ENCODE measurements at places on chromosomes 16 and 17.

DNA sequence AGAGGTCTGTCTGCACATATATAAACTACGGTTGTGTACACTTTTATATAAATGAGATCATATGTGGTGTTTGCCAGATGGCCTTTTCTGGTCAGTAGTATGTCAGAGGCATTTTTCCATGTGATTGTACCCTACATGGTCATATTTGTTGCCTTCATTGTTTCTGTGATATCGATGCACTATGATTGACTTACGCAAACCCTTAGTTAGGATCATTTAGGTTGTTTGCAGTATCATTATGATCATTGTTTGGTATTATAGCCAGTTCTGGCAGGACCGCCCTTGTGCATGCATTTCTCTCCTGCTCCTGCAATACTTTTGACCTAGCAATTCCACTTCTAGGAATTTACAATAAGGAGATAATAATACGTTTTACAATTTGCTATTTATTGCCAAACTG is 169.1 kb downstream of the MSI2 start:
- DNase-seq = no peak

GRCh38 chr16:57134982-57135381 is 42.6 kb downstream of the CPNE2 start:
- no peak for DNase-seq

GRCh38 chr16:12296991-12297390 is 320.5 kb downstream of the SNX29 start:
- no peak for DNase-seq

DNA sequence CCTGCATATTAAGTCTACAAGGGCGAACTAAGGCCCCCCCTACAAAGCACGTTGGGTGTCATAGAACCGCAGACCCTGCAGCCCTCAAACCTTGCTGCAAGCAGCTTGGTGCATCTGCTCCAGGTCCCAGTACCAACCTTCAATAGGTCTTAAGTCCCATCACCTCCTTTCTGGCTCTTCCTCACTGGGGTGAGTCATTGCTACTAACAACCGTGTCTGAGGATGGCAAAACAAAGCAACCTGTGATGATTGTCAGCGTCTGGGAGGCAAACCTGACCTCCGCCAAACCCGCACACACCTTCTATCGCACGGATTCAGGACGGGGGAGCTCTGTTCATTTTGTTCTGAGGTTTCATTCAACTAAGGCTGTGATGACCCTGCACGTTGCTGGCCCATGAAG is 138.9 kb downstream of the SLC39A11 start:
- no peak for DNase-seq

- DNase-seq = no peak
These were observed 84.3 kb downstream of the KSR1 start for GRCh38 chr17:27540318-27541101.

DNA sequence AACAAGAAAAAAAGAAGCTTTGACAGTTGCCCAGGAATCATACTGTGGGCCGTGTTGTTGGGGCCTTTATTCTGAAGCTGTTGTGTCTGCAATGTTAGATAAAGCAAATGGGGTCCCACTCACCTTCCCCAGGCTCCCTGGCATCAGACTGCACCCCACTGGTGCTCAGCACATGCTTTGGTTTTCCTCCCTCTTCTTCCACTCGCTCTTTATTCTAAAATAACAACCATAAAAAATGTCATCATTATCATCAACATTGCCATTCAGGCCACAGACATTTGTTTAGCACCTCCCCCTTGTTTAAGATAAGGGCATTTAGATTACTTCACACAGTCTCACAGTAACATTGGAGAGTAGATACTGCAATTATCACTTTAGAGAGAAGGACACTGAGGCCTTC is 8.2 kb downstream of the MYLK3 start:
- DNase-seq = no peak

- DNase-seq = no peak
These were observed 594 bp downstream of the MAPK8IP3 start for GRCh38 chr16:1706386-1707192.

GRCh38 chr16:28821874-28822519 is 802 bp upstream of the ATXN2L start:
- no peak for DNase-seq

All from NK-92 treated with Interleukin-12 subunit alpha and Interleukin-12 subunit beta, amount 100 ng/mL, for 24 hours (cell line).